ENCODE measurements at places on chromosomes 4 and X.

DNA sequence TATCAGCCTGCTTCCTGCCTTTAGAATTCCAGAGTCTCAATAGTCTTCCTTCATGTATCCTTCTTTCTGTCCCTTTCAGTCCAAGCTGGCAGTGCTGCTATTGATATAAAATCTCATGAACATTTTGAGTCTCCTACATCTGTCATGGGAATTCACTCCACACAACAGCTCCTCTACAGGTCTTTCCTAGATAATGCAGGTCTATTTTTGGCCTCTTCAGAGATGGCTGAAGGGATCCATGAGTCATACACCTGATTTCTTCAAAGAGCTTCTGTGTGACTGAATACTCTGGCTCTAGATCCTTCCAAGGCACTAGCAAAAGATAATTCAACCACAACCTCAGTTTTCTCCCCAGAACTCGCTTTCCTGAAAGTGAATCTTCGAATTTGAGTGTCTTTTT, 115.4 kb downstream of the STPG2 start:
- no peak for DNase-seq

DNA sequence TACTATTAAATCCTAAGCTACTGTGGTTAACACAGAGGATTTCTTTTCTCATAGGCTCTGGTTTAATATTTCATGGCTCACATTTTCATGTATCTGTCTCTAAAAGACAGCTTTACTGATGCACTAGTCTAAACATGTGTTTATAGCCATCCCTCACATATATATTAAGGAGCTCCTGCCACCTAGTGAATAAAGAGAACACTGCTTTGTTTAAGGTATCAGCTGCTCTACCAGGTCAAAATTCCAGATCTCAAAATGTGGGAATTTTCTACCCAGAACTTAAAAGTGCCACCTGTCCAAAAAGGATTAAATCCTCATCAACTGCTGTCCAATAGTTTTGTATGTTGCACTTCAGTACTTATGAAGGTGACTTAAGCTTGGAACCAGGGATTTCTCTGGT, 188.5 kb upstream of the TEX13C start:
- no peak for DNase-seq

- DNase-seq, result no peak
These were observed 261.6 kb upstream of the STS start for GRCh38 chrX:6885909-6886308.

- no peak for DNase-seq
These were observed 35.4 kb downstream of the JADE1 start for GRCh38 chr4:128844931-128845330.

- no peak for DNase-seq
These were observed 27.1 kb upstream of the SLC25A6 start for GRCh38 chrX:1418901-1419544.

- DNase-seq, result no peak
These were observed 181.7 kb downstream of the MAML3 start for GRCh38 chr4:139972305-139972704.

DNA sequence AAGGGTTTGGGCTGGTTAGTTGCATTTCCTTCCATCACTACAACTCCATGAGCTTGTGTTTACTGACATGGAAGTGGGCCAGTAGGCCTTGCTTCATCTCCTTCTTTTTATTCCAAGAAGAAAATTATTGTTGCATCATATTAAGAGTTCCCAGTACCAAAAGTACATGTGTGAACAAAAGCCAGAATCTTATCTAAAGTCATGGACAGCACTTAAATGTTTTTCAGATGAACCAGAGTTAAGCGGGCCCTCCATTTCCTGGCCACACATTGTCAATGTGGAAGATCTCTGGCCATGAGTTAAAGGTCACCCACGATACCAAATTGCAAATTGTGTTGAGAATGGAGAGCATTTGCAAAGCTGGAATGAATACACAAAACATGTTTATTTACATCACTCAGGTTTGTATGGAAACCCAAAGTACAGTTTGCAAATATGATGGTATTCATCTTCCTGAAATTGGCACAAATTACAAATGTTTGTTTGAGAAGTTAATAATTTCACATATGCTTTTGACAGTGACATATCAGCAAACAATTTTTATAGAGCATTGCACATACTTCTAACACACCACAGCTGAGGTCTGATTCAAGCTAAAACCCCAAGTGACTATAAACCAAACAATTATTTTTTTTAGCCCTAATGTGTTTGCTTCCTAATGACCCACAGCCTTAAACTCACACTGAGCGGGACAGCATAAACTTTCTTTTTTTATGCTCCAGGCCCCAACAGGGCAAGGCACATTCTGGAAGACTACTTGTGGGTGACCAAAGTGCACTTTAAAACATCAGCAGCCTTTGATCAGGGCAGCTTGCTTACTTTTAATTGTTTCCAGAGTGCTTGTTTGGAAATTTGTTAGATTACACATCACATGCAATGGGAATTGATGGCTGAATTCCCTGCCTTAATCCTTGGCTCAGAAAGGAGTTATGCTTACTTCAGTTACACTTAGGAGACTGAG, 502.9 kb upstream of the SLIT2 start:
- DNase-seq, result no peak

DNA sequence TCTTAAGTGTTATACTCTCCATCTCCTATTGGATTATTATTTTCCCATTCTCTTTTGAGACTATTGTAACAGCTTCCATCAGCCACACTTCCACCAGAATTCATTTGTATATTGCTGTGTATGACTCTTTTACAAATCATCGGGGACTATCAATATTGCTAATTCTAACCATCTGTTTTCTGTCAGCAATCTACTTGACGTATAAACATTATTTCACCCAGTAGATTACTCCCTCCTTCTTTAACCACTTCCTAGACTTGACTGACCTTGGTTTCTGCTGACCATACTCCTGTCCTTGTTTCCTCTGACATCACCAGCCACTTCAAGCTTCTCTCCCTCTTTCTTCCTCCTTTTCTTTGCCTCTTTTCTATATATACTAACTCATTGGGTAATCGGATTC, 402.9 kb downstream of the PCDH18 start:
- DNase-seq, result no peak

- no peak for DNase-seq
These were observed 66.3 kb downstream of the TSPAN7 start for GRCh38 chrX:38627683-38628082.

GRCh38 chr4:32030406-32030805, 1310.2 kb downstream of the PCDH7 start:
- DNase-seq, result no peak

DNA sequence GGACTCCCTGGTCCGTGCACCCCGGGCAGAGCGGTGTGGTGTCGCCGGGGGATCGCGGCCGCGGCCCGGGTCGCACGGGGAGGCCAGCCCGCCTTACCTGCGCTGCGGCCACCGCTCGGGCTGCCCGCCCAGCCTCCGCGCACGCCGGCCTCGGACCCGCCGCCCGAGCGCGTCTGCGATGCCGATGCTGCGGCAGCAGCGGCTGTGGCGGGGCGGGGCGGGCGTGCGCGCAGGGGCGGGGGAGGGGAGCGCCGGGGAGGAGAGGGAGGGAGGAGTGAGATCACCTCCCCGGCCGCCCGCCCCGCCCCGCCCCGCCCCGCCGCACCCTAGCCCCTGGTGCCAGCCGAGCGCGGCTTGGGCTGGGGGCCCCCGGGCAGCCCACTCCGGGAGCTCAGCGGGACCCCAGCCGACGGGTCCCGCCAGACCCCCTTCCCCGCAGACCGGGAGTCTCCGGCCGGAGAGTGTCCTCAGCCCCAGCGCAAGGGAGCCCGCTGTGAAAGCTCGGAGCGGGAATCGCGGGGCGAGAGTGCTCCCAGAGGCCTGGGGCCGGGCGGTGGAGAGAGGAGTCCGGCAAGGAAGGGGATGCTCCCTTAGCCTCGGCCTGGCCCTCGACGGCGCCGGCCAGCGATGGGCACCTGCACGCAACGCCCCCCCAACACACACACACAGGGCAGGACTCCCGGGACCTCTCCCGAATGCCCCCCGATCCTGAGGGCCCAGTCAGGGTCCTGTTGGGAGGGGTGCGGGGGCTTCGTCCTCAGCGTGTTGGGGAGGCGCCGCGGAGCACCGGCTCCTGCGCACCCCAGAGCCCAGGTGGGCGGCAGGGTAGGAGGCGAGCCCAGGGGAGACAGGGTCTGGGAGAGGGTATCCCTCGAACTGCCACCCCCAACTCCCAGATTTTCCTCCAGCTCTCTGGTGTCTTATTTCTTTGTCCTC, at the start of gene L1CAM:
TSS of gene L1CAM (minus strand) at position 206 of the 936 bp plus-strand sequence. CDS start 10,337 bp downstream, outside the sequence.
- DNase-seq, result no peak

DNA sequence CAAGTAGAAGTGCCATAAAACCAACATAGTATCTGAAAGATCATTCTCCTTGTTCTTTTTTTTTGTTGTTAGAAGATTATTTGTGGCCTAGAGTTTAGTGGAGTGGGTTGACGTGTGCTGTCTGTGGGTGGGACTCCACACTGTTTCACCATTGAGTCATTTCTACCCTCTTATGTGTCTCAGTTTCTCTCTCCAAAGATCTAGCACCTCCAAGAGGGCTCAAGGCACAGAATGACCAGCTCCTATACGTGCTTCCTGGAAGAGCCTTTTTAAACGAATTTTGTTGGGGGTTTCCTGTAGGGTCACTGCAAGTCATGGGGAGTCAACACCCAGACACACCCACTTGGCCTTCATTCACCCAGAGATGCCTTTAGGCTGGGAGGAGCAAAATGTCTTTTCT, 150.1 kb downstream of the KLF8 start:
- no peak for DNase-seq

DNA sequence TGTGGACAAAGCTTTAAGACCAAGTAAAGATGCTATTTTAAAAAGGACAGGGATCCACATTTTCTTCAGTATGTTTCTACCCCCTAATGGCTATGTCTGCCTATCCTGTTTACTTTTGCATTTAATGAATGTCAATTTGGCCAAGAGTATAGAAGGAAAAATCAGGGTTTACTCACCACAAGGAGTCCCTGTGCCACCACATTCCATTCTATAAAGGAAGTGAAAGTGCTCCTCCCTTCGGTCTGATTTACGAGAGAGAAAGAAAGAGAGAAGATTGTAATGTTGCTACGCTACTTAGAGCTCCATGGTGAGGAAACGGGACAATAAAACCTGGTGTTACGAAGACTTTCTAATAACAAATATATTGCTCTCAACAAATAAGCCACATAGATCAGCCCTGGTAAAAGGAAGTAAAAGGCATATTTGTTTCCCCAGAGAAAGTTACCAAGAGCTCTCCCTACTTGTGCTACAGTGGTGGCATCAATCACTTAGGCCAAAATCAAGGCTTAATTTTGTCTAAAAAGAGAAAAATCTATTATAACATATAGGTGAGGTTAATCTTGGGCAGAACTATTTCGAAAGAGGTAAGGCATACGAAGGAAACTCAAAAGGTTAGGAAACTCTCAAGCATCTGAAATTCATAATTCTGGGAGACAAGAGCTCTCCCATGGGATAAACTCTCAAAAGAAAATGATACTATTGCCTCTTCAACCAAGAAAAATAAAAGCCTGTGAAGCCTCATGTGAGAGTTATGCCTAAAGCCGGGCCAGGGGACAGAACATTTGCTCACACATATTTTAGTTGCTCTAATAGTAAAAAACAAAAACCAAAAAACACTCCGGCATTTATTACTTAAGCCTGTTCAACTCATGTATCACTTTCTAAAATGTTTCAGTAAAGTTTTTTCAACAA, 29.5 kb downstream of the TAPT1 start:
- DNase-seq, result no peak

DNA sequence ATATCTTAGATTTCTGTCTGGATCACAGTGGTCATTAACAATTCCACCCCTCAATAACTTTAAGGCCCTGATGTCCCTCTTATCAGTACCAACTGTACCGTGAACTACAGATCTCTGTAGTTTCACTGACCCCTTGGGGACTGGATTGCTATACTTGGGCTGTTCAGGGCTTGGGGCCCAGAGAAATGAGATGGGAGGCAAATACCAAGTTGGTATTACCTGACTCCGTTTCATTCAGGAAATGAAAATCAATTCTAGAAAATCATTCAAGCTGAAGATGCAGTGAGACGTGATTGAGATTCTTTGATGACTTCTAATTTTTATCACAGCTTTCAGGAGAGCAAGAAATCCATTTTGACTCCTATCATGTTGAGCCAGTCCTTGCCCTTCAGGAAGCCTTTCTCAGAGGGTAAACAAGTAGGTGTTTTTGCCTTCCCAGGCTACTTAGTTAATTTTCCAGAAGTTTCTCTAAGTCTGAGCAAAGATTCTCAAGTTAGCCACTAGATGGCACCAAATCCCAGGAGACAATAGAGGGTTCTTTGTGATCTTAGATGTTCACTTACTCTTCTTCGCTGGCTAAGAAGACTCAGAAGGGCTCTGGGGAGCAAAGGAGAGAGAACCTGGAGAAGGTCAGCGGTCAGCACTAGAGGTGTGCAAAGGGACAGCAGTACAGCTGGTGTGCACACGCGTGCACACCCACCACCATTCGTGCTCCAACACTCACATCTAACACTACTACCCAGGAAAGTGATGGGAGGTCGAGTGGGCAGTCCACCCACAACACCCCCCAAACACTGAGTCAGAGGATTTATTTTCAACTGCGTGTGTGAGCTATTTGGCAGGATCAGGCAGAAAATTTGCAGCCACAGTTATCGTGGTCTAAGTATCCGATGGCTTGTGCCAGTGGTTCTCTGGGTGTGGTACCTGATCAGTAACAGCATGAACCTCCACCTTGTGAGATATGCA, 7.4 kb downstream of the HNRNPH2 start:
- DNase-seq, result no peak

- DNase-seq, result no peak
These were observed 32.9 kb upstream of the DIPK2B start for GRCh38 chrX:45233531-45233930.

- no peak for DNase-seq
These were observed at the start of gene GRIA3 for GRCh38 chrX:123184219-123184865. GRIA3 (plus strand) TSS chrX:123184278; CDS start chrX:123184536, 258 bp downstream.

DNA sequence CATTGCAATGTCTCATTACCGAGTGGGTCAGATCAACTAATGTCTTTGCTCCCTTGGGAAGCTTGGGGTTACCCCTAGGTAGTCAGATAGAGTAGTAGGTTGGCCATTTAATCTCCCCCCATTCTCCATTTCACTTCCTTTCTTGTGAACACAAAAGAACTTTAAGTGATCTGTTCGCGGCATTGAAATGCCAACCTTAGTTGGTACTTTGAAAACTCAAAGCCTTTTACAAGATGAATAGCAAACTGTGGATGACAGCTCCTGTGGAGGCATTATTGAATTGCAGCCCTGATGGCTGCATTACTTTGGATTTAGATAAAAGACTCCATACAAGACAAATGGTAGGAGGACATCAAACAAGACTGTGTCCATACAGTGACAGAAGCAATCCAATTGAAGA, 469.1 kb downstream of the GBA3 start:
- no peak for DNase-seq

DNA sequence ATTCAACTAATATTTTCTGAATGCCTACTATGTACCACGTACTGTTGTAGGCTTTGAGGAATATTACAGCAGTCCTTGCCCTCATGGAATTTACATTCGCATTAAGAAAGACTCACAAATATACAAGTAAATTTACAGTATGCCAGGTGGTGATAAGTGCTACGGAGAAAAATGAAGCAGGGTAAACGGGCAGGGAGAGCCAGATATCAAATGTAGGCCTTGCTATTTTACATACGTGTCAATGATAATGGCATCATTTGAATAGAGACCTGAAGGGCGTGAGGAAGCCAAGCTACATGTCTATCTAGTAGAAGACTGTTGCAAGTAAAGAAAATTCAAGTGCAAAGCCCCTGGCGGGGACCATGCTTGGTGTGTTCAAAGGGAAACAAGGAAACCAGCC, 65.2 kb downstream of the AMMECR1 start:
- DNase-seq, result no peak

GRCh38 chrX:50495616-50496015, 25.0 kb upstream of the DGKK start:
- DNase-seq, result no peak

All from type B pancreatic cell (in vitro differentiated cells).